Transverse colon (tissue), 4 donors: ENCODE measurements at places on chromosomes 5 and 9. TPM values are rescaled to one million over a fixed set of nuclear protein-coding genes. Genes with fewer than 3 reads are reported as not detected.

SMIM3 gene
- total RNA-seq = 19.1 TPM

DNA sequence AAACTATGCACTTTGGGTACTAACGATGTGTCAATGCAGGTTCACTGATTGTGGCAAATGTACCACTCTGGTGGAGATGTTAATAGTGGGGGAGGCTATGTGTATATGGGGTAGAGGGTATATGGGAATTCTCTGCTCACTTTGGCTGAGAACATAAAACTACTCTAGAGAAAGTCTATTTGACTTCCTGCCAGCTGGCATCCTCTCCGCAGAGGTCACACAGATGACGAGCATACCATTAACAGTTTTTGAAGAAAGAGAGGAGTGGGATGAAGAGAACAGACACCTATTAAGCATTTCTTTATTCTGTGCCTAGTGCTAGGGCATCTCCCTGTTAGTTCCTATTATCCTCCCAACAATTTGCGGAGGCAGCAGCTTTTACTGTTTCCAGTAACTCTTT, 58.4 kb upstream of the TRIM32 start:
- DNase-seq = no peak

CDX1 gene
- total RNA-seq = 249 TPM

DNA sequence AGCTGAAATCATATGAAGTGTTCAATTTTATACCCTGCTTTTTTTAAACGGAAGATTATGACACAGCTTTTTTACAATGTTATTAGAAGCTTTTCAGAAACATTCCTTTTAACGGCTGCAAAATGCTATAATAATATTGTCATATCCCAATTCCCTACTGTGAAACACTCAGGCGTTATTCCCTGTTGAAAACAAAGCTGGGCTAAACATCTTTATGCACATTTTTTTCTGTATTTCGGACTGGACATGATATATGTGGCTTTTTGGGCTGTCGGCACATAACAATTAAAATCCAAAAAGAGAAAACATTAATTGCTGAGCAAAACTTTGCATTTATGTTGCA, 12.0 kb upstream of the CTSL start:
- DNase-seq = no peak

DNA sequence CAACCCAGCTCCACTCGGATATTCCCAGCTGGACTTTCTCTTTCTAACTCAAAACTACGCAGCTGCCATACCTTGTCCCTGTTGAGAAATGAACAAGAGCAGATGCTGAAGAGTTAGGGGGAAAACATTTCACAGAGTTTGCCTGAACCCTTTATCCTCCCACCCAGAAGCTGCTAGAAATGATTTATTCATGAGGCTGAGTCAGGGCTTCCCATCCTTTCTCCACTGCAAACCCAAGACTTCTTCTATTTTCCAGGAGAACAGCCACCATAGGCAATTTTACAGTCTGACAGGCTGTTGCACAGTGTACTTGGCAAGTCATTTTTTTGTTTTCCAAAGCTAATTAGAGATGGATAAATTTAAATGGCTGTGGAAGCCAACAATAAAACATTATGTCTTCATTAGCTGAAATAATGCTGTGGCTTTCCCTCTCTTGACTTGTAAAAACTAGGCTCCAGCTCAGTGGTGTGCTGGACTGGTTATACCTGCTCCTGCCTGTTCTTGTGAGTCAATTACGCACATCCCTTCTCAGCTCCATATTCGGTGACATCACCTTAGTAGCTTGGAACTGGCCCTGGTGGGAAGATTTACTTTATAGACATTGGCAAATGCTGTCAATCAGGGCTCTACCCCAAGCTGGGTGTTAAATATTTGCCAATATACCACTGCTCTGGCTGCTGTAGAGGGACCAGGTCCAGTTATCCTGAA, 71.9 kb downstream of the KIF4B start:
- no peak for DNase-seq

INSL4 gene
- total RNA-seq = not detected

NUTM2F gene
- total RNA-seq = not detected

DNA sequence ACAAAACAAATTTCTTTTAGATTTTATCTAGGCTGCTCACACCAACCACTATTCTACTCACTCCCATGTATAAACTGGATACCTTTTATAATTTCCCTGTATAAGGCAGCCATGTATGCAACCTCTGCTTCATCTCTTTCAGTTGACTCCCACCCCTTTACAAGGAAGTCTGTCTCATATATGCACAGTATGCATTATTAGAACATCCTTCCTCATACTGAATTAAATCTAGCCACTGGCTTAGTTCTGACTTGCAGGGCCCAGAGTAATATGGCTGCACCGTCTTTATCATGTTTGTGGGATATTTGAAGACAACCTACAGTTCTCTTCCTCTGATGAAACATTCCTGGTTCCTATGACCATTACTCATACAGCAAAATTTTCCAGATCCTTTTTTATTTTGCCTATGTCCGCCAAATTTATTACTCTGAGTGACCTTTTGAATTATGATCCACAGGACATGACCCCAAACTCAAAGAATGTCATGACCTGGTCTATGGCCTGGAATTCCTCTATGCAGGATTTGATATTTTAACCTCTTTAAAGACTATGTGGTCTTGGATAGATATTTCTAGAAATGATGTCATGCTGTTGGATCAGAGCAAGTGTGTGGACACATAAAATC, 76.6 kb upstream of the ITGA1 start:
- no peak for DNase-seq

- no peak for DNase-seq
These were observed 1.6 kb upstream of the CCDC69 start for GRCh38 chr5:151225475-151225874.
